ENCODE measurements at places on chromosomes 7 and 10.

DNA sequence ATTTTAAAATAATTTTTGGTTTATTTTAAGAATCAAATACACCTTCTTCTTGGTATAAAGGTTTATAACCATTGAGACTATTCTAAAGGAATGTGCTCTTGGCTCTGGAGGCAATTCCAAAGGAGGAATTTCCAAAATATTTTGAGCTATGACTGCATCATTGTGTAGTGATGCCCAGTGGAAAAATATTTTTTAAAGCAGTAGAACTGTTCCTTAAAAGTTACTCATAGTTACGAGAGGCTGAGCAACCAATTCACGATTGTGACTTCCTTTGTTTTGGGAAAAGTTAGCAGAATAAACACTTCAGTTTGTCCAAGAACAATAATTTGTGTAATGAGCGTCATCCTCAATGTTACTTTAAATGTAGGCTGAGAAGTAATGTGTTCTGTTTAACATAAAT lies 233.6 kb downstream of the BAMBI start:
- no peak for DNase-seq

DNA sequence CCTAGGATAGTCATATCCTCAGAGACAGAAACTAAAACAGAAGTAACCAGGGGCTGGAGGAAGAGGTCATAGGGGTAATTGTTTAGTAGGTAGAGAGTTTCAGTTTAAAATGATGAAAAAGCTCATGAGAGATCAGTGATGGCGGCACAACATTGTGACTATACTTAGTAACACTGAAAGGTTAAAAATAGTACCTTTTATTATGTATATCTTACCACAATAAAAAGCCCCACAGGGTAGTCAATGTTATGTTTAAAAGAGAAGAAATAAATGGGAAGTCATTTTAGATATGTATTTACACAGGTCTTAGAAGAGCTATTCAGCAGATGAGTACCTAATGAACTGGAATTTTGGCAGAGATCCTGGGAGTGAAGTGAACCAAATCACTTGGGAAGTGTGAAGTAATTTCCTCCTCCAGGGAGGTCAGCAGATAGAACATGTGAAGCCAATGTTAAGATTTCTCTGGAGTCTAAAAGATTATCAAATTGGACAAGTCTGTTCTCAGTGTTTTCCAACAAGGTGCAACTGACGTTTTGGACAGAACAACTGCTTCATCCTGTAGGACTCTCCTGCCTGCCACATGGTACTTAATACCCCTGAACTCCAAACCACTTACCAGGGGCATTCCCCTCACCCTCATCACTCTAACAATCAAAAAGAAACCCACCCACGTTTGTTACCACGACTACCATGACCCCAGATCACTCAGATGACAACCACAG lies 6.4 kb downstream of the CDCA7L start:
- DNase-seq, result no peak

- DNase-seq, result no peak
Measured at GRCh38 chr10:82358486-82359099, 483.6 kb downstream of the NRG3 start.

DNA sequence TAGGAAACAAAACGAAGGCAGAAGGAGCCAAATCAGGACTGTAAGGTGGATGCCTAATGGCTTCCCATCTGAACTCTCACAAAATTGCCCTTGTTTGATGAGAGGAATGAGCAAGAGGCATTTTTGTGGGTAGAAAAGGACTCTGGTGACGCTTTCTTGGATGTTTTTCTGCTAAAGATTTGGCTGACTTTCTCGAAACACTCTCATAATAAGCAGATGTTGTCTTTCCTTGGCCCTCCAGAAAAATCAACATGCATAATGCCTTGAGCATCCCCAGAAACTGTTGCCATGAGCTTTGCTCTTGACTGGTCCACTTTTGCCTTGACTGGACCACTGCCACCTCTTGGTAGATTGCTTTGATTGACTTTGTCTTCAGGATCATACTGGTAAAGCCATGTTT lies 13.5 kb downstream of the PTPN12 start:
- DNase-seq, result no peak

- no peak for DNase-seq
Measured at GRCh38 chr10:4301291-4302045, 516.5 kb upstream of the KLF6 start.
